ENCODE measurements at places on chromosomes 12 and 14.
A peak's percentile ranks its signal among the peaks of the same experiment; 100 is the strongest.

GRCh38 chr14:77305696-77306095 lies 15.0 kb downstream of the POMT2 start:
- no peak for ATAC-seq

DNA sequence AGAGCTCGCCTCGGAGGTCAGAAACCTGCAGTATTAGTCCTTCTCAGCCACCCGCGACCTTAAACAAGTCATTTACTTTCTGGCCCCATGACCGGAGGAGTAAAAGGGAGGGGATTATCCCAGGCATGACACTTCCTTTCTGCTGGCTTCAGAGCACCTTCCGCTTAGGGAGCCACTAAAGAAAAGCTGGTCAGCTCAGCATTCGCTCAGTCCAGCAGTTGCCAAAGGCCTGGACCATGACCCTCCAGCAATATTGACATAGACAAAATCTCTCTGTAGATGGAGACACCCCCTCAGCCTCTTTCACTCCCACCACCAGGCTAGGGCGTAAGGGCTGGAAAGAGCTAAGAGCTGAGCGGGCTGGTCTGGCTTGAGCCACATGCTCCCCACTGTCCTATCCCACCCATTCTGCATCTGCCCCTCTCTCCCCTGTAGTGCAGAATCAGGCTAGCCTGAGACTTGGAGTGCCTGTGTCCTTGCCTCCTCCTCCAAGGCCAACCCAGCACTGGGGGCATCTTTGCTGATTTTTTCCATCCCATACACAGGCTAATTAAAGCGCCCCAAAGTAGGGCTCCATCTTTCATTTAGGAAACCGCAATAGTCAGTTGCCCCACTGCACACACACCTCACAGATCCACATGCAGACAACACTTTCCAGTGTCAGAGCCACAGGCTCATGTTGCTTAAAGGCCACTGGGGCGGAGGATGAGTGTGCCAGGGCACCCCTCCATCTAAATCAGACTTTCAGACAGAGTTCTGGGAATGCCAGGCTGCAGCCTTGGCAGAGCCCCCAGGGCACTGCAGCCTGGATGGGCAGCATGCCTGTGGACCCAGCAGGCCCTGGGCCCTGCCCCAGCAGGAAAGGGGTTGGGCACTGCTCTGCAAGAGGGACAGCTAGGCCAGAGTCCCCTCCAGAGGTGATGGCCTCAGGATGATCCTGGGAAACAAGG lies 4.0 kb upstream of the CPNE6 start:
- no peak for ATAC-seq

DNA sequence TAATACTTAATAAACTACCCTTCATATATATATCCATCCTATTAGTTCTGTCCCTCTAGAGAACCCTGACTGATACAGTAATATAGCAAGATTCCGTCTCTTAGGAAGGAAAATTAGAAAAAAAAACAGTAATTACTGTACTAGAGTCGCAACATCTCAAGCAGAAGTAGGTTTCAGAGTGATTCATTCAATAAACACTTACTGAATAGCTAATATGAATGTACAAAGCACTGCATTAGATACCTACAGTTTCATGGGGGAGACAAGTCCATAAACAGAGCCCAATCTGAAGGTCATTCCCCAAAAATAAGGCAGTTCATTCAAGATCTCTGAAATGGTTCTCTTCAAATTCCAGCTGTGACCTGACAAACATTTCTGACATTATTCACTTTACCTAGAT lies 9.9 kb downstream of the CERS5 start:
- ATAC-seq = no peak

GRCh38 chr12:3215410-3215975 lies 138.3 kb downstream of the TSPAN9 start:
- ATAC-seq = no peak

DNA sequence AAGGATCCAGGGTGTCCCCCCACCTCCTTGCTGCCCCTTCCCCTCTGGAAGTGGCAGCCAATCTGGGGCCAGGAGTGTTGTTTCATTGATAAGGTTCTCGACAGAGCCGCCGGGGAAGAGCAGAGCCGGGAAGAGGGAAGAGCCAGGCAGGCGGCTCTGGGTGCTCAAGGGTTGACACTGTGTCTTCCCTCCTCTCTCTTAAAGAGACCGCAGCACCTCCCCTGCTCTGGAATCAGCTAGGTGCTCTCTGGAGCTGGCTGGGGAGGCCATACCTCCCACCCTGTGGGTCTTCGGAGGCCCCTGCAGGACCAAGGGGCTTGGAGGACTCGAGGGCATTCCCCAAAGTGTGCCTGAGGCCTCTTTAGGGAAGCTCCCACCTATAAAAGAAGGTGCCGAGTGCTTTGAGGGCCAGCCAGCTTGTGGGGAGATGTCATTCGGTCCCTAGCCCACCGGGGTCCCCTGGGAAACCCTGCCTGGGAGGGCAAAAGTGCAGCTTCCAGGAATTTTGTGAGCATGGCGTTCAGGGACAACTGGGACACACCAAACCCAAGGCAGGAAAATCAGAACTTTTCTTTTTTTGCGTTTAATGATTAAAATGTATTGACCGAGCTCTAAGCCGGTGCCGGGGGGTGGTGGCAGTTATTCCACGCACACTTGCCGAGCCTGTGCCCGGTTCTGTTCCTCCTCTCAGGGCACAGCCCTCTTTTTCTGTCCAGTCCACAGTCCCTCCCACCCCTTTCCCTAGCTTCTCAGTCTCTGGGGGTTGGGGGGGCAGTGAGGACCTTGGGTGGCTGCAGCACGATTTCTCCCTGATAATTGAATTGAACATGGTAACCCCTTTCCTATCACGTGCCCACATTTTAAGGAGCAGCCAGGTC lies 3.0 kb downstream of the SETD1B start:
- ATAC-seq = no peak

DNA sequence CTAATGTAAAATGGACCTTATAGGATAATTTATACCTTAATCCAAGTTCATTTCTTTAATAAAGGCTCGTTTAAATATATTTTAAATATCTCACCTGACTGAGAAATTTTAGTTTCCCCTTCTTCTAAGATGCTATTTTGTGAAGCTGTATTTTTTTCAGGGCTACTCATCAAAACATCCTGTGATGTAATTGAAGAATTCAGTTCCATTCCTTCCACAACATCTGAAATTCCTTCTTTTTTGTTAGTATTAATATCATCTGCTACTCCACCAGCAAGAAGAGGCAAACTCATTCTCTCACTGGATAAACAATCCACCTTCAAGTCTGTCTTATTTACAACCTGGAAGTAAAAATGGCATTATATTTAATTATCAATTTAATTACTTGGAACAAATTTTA lies 22.5 kb downstream of the LGALS3 start:
- no peak for ATAC-seq

DNA sequence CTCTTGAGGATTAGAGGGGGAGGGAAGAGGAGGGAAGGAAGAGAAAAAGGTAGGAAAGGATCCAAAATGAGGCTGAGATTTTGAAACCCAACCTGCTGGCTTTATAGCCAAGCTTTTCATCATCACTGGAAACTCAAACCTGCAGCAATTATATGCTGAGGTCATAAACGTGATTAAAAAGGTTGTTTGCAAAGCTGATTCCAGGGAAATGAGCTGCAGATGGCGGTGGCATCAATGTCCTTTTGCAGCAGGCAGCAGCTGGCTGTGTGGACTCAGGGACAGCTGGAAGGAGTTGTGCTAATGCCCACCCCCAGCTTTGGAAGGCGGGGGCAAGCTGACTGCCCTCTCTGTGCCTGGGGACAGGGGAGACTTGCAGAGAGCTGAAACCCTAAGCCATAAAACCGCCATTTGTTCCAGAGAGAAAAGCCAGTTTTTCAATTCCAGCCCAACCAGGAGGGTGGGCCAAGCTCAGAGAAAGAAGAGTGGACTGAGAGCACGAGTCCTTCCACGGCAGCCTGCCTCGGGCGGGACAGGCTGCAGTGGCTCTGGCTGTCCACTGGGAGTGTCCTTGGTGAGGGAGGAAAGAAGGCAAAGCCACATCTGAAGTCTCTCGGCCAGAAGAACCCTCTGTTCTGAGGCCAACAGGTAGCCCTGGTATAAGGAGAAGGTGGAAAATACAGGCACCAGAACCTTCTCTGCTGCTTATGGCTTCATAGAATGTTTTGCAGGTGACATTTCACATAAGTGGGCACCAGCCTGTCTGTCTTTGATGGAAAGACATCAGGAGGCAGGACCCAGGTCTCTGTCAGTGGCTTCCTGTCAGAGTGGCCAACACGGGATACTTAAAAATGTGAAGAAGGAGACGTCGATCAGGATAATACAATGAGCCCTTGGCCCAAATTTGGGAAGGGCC lies 90.7 kb downstream of the SINHCAF start:
- no peak for ATAC-seq

GRCh38 chr12:26380897-26381296 lies 185.5 kb downstream of the SSPN start:
- ATAC-seq = no peak

- ATAC-seq = no peak
Measured at GRCh38 chr14:104787736-104788135, 7.8 kb downstream of the AKT1 start.

- ATAC-seq = no peak
Measured at GRCh38 chr14:76984787-76985375, 43.6 kb downstream of the IRF2BPL start.

DNA sequence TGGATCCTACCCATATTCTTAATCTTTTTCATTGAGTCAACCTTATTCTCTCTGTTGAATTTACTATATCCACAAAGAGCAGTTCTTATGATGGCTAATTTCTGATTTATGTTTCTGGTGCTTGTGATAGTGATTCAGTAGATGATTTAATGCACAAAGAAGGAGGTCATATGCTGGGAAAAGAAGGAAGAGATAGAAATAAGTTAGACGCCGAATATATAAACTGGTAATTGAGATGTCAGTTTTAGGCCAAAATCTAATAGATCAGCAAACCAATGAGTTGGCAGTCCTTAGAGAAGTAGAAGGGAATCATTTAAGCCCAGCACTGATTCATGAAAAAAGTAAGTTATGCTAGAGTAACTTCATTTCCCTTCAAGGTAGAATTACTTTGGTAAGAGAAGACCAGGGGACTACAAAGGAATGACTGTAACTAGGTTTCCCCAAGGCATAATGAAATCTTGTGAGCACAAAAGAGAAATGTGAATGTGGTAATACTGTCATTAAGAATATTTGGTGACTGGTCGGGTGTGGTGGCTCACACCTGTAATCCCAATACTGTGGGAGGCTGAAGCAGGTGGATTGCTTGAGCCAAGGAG lies 132.4 kb downstream of the TGFB3 start:
- no peak for ATAC-seq

DNA sequence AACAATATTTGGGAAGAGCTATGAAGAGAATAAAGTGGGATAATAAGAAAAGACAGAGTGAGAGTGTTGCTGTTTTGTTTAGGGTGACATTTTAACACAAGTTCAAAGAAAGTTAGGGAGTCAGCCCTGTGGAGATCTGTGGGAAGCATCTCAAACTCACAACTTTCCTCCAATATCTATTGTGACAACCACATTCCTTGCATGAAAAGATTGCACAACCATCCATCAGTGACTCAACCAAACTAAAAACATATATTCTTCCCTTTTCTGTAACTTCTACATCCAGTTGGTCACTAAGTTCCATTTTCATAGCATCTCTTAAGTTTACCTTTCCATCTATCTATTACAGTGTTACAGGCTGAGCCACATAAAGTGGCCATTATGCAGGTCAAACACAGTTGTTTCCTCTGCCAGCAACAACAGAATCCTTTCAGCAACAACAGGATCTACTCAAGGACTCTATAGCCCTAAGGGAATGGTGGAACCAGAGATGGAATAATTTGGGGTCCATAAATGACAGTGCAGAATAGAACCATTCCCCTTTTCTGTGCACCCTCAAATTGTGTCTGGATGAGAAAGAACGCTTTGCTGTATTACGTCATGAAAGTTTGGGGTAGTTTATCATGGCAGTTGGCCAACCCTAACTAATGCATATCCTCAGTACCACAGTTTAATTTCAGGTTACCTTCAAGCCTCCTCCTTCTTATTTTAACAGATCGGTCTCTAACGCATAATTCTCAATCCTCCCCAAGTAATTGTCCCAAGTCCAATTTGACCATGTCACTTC lies 118.8 kb downstream of the ST8SIA1 start:
- ATAC-seq = no peak

GRCh38 chr12:6541371-6542165 lies 7.3 kb downstream of the GAPDH start:
- ATAC-seq = no peak

- ATAC-seq = no peak
Measured at GRCh38 chr14:104507443-104507842, 72.1 kb upstream of the C14orf180 start.

GRCh38 chr12:42761601-42762350 lies 172.2 kb upstream of the PRICKLE1 start:
- no peak for ATAC-seq

GRCh38 chr14:76941946-76942805 lies 86.3 kb downstream of the IRF2BPL start:
- no peak for ATAC-seq

- ATAC-seq = no peak
Measured at GRCh38 chr12:68894276-68894855, 38.6 kb downstream of the CPM start.

- no peak for ATAC-seq
Measured at GRCh38 chr14:77265561-77266335, 5.3 kb downstream of the NGB start.

GRCh38 chr12:113439606-113440030 lies 17.4 kb downstream of the SDSL start:
- no peak for ATAC-seq

DNA sequence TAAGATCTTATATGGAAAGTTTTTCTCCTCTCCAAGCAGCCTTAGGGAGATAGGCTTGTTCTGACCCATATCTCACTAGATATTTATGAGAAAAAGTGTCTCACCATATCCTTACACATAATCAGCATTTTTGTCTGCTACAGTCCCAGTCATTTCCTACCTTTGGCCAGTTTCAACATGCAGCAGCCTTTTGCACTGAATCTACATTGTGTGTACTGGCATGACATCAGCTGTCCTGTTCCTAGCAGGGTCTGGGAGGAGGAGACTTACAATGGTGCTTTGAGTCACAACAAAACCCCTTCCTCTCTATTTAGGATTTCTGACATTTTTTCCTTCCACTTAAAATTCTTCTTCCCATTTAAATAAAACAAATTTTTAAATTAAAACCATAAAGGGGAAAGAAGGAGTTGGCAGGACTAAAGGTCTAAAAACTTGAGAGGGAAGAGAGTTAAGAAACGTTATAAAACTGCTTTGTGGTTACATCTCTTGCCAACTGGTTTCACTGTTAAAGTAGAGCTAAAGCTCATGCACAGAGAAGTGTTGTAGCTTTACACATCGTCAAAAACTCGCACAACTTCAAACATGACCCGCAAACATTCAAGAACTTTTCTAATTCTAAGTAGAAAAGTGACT lies 53.3 kb upstream of the CERS5 start:
- ATAC-seq = peak; percentile 77

DNA sequence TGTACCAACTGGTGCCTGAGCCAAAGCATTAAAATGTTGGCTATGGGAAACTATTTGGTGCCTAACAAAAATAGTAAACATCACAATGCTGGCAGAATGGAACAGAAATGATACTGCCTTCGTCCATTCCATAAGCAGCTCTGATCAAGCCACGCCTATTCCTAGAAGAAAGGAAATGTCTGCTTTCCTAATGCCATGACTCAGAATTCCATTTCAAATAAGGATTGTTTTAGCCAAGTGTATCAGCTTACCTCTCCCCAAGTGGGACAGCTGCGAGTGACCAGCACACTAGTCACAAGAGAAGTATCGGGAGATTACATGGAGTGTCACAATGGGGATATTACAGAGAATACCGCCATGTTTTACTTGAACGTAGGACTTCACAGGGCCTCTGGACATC lies 38.7 kb downstream of the GLT8D2 start:
- ATAC-seq = no peak

GRCh38 chr12:123987022-123987421 lies 14.0 kb downstream of the ZNF664 start:
- ATAC-seq = no peak

GRCh38 chr12:22529281-22530060 lies 14.9 kb downstream of the C2CD5 start:
- peak; percentile 53 for ATAC-seq

GRCh38 chr12:66688846-66689439 lies 10.1 kb upstream of the GRIP1 start:
- peak; percentile 71 for ATAC-seq
